ENCODE measurements at places on chromosomes 2 and 18.

- DNase-seq, result peak; percentile 6
These were observed 188.2 kb downstream of the ZFP36L2 start for GRCh38 chr2:43038034-43038695.

DNA sequence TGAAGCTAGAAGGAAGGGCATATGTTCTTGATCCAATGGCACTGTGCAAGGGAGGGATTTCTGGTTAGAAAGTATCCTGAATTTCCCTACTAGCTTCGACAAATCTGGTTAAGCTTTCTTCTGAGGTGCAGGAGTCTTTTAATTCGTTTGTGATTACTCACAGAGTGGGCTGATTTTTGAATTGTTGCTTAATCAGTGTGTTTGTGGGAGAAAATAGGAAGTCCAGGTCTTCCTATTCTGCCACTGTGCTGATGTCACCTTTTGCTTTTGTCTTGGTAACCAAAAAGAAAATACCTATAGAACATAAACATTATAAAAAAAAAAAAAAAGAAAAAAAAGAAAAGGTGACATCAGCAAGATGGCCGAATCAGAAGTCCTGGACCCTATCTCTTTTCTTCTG lies 1008.6 kb downstream of the TSN start:
- no peak for DNase-seq

DNA sequence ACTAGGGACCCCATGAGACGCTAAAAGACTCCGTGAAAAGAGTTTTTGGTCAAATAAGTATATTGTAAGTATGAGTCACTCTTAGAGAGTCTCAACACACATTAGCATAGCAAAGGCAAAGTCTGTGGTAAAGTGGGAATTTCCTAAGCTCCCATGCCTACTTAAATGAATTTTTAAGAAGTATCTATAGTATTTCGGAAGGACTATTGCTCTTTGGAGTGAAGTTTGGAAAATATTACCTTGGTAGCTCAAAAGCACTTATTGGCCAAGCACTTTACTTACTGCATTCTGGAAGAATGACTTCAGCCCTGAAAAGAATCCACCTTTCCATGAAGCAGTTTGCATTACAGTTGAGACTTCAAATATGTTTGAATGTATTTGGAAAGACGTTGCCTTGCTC lies 57.1 kb downstream of the CAVIN2 start:
- no peak for DNase-seq

GRCh38 chr2:223420048-223420447 lies 182.1 kb downstream of the SCG2 start:
- no peak for DNase-seq

GRCh38 chr2:36277881-36278523 lies 77.6 kb upstream of the CRIM1 start:
- DNase-seq, result no peak

GRCh38 chr18:59140302-59140885 lies 710 bp downstream of the SEC11C start:
- peak; percentile 10 for DNase-seq

DNA sequence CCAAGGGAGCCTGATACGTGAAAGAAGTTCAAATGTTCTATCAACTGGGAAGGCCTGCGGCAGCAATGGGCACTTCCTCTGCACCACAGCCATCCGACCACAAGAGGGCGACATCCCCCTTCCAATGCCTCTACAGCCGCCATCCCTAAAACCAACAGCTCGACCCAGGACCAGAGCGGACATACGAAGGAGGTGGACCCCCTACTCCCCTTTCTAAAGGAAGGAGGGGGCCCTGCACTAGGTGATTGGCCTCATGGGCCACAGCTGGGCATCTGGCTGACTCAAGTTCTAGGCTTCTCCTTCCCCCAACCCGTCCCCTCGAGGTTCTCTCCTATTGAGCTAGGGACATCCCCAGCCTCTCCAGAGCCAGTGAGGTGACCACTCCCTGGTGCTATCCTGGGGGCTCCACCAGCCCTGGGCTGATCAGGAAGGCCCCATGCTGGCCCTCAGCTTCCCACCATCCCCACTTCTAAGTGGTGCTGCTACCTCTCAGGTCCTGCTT lies 217.2 kb downstream of the TNS1 start:
- DNase-seq, result peak; percentile 63

DNA sequence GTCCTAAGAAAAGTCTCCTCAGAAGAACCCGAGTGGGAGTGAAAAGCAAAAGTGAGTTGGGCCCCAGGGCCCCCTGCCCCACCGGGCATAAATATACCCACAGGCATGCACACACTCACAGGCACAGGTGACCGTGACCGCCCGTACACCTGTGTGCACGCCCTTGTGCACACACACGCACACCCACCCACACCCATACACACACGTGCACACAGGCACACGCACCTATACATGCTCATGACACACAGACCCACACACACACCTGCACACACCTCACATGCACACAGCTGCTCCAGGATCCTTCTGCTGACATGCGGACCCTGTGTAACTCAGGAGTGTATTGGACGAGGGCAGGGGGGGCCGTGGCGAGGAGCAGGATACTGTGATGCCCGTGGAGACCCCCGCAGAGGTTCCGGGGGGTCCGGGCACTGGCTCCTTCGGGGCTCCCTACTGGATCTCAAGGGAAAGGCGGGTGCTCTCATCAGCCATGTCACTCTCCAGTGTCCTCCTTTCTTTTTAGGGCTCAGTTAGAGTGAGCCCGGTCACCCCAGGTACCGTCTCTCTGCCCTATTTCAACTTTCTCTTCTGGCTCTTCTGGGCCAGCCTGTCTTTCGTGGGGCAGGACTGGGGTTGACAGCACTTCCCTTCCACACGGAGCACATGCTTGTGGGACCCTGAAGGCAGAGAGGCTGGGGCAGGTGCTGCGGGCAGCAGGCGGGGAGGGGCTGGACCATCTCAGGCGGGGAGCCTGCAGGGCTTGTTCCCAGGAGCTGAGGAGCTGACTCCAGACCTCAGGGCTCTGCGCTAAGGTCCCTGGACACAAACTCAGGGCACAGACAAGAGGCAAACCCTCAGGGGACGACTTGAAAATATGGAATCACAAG lies 48.5 kb downstream of the TPO start:
- no peak for DNase-seq

All from LoVo (cell line).